Kidney (tissue), 22 donors: ENCODE measurements at places on chromosomes 16 and 17. TPM values are rescaled to one million over a fixed set of nuclear protein-coding genes. Genes with fewer than 3 reads are reported as not detected.

DNA sequence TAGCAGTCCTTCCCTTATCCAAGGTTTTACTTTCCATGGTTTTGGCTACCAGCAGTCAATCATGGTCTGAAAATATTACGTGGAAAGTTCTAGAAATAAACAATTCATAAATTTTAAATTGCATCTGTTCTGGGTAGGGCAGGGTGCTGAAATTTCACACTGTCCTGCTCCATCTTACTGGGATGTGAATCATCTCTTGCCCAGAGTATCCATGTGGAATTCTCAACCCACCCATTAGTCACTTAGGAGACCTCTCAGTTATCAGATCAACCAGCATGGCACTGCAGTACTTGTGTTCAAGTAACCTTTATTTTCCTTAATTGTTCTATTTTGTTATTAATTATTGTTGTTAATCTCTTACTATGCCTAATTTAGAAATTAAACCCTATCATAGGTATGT, 202.8 kb upstream of the CPHXL start:
- DNase-seq, result no peak

DNA sequence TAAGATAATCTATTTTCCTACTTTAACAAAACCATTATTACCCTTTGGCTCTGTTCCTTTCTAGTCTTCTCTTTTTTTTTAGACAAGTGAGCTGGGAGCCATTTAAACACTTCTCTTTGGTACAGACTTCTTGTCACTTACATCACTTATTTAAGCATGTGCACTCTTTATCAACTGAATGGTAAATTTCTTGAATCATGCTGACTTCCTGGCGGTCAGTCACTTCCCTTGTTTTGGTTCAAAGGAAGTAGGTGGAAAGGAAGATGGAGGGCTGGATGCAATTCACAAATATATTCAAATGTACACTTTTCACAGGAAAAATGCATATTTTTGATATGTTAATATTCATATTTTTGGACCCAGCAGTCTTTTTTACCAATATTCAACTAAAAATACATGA, 97.1 kb downstream of the ITFG1 start:
- no peak for DNase-seq

DNA sequence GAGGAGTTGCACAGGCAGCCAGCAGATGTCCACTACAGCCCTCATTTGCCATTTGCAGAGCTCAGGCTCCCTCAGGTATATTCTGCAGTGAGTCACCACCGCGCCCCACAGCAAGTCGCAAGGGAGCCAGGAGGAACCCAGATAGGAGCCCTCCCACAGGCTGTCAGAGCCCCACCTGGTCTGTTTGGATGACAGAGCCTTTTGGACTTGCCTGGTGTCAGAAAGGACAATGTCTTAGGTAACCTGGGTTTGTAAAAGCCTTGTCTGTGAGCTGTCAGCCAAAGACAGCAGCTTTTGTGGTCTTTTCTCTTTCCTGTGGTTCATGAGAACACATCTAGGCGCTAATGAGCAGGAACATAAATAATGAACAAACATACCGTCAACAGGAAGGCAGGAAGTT, 70.9 kb downstream of the GNAO1 start:
- DNase-seq, result no peak

The TP53TG3B gene
- polyA plus RNA-seq, result not detected

The CIITA gene
- polyA plus RNA-seq, result 8.3 TPM

The MPG gene
- polyA plus RNA-seq, result 54.3 TPM

The PIGQ gene
- 118 TPM for polyA plus RNA-seq
